Activated T-cell treated with anti-CD3 and anti-CD28 coated beads for 24 hours (primary cell): ENCODE measurements at places on chromosomes 1 and 21.

GRCh38 chr1:231817801-231818200 is 191.2 kb downstream of the DISC1 start:
- no peak for DNase-seq

DNA sequence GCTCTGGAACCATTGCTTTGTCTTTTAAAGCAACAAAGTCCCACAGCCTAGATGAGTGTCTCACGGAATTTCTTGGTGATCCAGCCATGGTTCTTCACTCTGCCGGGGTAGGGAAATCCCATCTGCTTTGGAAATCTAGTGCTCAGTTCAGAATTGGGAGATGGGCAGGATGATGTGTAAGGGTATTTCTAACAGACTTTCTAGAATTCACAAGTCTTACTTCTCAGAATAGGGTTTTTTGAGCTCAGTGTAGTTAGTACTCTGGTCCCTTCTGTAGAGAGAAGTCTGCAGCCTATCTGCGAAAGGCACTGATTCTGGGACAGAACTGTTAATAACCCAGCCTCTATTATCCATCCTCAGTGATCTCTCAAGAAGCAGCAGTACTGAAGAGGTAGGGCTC is 25.3 kb downstream of the GABPA start:
- DNase-seq, result no peak

- no peak for DNase-seq
Observed at GRCh38 chr1:150810958-150811659, 3.0 kb upstream of the CTSK start.

- DNase-seq, result no peak
Observed at GRCh38 chr1:43435146-43436145, 18.3 kb downstream of the HYI start.

DNA sequence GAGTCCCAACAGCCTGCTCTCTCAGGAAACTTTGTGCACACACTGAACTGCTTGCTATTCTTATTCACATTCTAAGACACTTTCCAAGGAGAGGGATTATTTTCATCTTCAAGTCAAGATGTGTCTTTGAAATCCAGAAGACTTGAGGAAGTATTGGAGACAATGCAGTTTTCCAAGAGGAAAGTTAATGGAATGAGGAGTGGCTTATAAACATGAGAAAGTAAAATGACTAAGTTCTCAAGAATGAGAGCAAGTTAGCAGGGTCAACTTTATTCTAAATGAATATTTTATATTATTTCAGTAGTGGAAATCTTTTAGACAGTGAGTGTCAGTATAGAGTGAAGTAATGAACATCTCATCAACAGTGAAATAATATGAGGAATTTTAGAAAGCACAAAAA is 1239.3 kb downstream of the MRPL39 start:
- no peak for DNase-seq

DNA sequence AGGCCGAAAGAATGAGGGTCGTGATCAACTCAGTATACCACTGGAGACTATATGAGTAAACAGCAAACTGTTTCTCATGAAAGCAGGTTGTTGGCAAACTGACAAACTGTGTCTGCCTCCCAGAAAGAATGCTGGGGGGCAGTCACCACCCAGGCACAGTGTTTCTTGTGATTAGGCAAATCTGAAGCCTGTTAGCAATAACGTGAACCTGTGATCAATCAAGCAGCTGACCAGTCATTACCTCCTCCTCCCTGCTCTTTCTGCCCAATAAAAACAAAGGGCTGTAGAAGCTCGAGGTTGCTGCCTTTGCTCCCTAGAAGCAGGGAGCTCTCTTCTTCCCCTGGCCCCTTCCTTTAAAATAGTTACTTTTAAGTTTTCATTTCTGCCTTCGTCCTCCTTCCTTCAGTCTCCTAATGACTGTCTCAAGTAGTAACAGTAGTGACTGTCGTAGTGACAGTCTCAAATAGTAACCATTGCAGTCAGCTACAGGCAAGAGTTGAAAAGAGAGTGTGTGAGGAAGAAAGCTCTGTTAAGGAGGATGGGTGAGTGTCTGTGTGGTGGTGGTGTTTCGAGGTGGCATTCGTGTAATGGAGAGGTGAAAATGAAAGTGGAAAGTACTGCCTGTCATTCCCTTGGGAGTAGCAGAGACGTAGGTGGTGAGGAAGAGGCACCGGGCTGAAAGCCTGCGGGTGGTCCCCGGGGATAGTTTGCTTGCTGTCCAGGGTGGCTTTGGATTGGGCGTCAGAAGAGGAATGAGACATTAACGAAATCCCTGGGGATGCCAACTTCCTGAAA is 14.5 kb downstream of the HHAT start:
- DNase-seq, result no peak

- no peak for DNase-seq
Observed at GRCh38 chr1:11052839-11053757, 6.1 kb upstream of the MASP2 start.

DNA sequence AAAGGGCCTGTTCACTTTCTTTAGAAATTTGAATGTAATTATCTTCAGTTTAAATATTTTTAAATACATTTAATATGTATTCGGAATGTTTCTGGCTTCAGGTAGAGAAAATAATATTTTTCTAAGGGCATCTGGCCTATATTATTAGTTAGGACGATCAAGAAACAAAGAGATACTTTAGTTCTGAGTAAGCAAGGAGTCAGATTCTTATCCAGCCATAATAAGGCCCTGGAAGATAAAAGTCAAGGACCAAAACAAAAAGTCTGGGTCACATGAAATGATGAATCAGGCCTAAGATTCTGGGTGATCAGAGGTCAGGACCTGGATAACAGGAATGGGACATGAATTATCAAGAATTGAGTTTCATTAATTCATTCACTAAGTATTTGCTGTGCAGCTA is 6.3 kb downstream of the PHC2 start:
- DNase-seq, result no peak

- no peak for DNase-seq
Observed at GRCh38 chr21:20040768-20041167, 957.4 kb upstream of the NCAM2 start.

DNA sequence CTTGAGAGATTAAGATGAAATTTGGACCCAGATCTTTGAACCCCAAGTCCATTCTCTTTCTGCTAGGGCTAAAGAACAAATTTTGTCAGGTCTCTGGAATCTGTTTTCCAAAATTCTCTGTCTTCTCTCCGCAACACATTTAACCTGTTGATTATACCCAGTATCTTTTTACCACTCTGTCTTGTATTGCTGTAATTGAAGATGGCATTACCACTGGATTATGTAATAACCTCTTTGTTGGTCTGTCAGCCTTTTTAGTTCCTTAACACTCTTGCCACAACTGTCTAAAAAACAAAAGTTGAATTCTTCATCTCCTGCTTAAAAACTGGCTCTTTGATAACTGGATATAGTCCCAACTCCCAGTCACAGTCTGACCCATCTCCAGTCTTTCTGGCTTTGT is 3.0 kb downstream of the SRP9 start:
- no peak for DNase-seq

DNA sequence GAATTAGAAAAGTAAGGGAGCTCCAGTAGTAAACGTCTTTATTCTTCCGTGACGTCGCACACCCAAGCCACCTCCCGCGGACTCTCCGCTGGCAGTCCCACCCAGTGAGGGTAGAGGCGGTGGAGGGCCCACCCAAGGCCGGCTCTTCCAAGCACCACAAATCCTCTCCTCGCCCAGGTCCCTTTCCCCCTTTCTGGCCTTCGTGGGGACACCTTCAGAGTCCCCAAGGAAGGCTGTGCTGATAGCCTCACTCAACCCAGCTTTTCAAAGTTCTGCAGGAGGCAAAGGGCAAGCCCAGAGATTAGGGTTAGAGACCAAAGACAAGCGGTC is 349 bp upstream of the GPN2 start:
- DNase-seq, result no peak

GRCh38 chr1:57204942-57205787 is 218.7 kb downstream of the DAB1 start:
- no peak for DNase-seq

- DNase-seq, result no peak
Observed at GRCh38 chr21:28675331-28676041, 317.2 kb downstream of the LTN1 start.

DNA sequence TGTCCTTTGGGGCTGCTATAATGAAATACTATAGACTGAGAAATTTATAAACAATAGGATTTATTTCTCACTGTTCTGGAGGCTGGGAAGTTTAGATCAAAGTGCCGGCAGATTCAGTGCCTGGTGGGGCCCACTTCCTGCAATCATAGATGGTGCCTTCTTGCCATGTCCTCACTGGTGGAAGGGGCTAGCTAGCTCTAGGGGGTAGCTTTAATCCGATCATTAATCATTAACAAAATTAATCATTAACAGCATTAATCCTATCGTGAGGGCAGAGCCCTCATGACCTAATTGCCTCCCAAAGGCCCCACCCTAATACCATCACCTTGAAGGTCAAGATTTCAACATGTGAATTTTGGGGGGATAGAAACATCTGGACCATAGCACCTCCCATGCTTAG is 124.3 kb downstream of the TRABD2B start:
- no peak for DNase-seq

- no peak for DNase-seq
Observed at GRCh38 chr1:151520359-151520758, 9.2 kb downstream of the CGN start.

DNA sequence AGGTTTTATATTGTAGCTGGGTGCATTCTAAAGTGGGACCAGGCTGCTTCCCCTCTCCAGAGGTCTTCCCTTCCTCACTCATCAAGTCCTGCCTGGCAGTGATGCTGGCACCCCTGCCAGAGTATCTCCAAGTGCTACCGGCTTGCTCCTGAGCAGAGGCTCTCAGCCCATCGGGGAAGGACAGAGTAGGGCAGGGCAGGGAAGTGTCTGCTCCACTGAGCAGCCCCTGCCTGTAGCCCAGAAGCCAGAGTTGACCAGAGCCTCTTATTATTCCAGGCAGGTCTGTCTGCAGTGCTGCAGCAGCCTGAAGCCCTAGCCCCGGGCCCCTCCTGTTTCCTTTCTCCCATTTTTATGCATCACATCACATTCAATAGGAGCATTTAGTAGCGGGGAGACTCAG is 51.1 kb downstream of the ATP2B4 start:
- DNase-seq, result no peak

- DNase-seq, result no peak
Observed at GRCh38 chr1:39754026-39754570, 15.4 kb downstream of the PPIE start.

- no peak for DNase-seq
Observed at GRCh38 chr1:211183747-211184313, 49.9 kb upstream of the KCNH1 start.

GRCh38 chr1:62181532-62181931 is 13.1 kb upstream of the L1TD1 start:
- DNase-seq, result no peak

GRCh38 chr21:31289702-31290101 is 54.4 kb downstream of the TIAM1 start:
- DNase-seq, result no peak

GRCh38 chr1:227621211-227621610 is 57.9 kb downstream of the ZNF678 start:
- no peak for DNase-seq

DNA sequence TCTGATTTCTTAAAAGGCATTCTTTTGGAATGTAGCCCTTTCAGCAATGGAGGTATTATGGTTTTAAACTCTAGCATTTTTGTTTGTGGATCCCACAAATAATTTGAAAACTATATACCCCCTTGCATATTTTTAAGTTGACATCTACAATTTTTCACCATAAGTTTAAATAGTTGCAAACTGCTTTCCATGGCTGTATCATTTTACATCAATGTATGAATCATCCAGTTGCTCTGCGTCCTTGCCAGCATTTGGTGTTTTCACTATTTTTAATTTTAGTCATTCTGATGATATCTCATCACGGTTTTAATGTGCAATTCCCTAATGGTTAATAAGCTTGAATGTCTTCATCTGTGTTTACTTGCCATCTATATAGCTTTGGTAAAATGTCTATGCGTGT is 20.7 kb downstream of the DIPK1A start:
- no peak for DNase-seq

DNA sequence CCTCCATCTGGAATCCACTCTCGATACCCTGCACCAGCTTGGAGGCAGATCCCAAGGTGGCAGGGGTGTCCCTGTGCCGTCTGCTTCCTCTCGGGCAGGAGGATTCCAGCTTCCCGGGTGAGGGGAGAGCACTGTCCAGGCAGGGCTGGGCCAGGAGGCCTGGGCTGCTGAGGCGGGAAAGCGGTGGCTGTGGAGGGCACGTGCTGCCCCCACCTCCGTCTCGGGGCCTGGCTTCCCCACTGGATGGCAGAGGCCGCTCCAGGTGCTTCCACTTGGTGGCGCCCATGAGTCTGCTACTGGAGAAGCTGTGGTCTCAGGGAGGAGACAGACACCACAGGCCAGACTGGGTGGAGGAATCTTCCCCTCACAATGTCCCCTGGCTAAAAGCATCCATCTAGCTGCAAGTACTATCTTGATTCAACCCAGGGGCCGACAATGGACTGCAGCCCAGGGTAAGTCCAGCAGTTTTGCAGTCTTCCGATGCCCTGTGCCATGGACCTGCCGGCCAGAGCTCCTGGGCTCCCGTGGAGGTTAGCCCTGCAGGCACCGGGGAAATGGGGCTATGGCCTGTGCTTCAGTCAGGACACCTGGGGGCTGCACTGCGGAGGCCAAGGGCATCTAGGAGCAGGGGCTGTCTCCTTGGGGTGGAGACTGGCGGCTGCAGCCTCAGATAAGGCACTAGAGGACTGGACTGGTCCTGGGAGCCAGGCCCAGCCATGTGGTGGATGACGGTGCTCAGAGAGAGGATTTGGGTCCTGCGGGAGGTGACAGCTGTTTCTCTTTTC is 41.3 kb upstream of the EIF4G3 start:
- peak; percentile 10 for DNase-seq

- DNase-seq, result peak; percentile 27
Observed at GRCh38 chr21:46295996-46296752, 10.0 kb downstream of the YBEY start.

- DNase-seq, result no peak
Observed at GRCh38 chr1:85321237-85321964, 45.0 kb upstream of the BCL10 start.

DNA sequence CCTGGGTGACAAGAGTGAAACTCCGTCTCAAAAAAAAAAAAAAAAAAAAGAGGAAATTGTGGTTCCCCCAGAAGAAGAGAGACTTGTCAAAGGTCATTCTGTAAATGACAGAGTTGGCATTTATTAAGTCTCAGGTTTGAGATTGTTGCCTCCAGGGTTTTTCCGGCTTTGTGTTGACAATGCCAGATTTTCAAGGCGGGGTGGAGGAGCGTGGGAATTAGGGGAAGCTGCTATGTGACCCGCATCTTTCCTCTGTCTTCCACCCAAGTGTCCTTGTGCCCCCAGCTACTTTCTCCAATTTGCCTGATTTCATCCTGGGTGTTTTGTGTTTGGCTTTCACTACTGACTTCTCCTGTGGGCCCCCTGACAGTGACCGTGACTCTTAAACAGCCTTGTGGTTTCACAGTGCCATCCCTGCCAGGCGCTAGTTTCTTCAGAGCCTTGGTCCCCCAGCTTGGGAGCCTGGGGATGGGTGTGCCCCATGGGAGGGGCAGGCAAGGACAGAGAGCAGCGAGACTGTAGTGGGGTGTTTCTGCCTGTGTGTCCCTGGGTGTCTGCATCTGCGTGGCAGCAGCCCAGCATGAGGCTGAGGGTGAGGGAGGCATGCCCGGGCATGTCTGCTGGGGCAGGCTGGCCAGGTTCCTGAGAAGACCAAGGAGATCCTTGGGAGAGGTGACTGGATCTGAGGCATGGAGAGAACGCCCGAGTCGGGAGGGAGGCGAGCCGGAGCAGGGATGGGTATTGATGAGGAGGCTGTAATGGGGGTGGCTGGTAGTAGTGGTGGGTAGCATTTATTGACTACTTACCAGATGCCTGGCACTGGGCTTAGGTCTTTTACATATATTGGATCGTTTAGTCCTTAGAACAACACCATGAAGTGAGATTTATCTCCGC is 46.3 kb downstream of the IER5 start:
- no peak for DNase-seq

- DNase-seq, result no peak
Observed at GRCh38 chr1:245105815-245106410, 48.9 kb upstream of the KIF26B start.

- DNase-seq, result no peak
Observed at GRCh38 chr1:78667939-78668338, 18.3 kb downstream of the IFI44 start.
